Stimulated activated CD8-positive, alpha-beta memory T cell treated with anti-CD3 and anti-CD28 coated beads, Interleukin-4, amount 100 ng/mL, for 48 hours (primary cell): ENCODE measurements at places on chromosomes 4 and X.
A peak's percentile ranks its signal among the peaks of the same experiment; 100 is the strongest.

- peak; percentile 55 for DNase-seq
Measured at GRCh38 chr4:153603258-153603657, 80.8 kb upstream of the TLR2 start.

DNA sequence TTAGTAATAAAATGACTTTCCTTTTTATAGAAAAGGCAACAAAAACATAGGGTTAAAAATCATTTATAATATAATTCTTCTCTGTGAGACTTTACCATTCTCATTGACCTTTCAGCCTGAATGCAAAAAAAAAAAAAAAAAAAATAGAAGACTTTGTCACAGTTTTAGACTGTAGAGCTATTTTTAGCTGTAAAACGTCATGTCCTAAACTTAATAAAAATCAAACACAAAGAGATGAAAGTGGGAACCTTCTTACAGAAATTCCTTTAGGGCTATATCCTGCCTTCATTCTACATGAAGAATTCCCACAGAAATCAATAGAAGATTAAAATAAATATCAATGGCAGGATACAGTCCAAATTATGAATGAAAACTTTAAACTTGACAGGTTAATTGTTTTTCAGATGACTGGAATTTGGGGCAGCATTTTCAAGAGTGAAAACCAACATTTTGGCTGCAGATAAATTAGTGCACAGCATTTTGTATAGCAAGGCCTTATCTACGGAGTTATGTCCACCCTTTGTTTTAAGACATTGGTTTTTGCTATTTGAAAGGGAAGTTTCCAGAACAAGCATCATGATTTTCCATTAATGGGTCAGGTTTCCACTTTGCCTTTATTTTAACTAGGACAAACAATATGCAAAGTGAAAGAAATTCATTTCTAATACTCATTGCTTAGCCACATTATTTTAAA, 219.5 kb downstream of the SPCS3 start:
- no peak for DNase-seq

GRCh38 chr4:71945791-71946190, 86.0 kb upstream of the NPFFR2 start:
- DNase-seq = no peak

- DNase-seq = no peak
Measured at GRCh38 chr4:147643616-147644015, 26.4 kb downstream of the TMEM184C start.

GRCh38 chrX:10143071-10143983, 13.4 kb upstream of the CLCN4 start:
- no peak for DNase-seq

- DNase-seq = no peak
Measured at GRCh38 chr4:94621491-94622080, 136.2 kb upstream of the BMPR1B start.

DNA sequence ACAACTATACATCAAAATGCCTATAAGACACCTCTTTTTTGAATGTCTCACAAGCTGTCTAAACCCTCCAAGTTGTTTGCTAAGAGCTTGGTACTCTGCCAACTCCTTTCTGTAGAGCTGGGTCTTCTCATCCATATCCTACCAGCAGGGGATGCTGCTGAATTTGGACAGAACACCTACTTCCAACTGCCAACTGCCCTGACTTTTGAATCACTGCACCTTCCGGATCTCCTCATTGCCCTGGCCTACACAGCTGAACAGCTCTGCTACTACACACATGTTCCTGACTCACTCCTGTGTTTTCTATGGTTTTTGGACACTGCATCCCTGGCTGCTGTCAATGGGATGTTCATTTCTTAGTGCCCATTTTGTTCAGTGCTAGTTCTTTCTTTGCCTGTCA, 18.7 kb downstream of the FAM184B start:
- DNase-seq = no peak

GRCh38 chrX:29948653-29949052, 266.7 kb upstream of the MAGEB2 start:
- no peak for DNase-seq

DNA sequence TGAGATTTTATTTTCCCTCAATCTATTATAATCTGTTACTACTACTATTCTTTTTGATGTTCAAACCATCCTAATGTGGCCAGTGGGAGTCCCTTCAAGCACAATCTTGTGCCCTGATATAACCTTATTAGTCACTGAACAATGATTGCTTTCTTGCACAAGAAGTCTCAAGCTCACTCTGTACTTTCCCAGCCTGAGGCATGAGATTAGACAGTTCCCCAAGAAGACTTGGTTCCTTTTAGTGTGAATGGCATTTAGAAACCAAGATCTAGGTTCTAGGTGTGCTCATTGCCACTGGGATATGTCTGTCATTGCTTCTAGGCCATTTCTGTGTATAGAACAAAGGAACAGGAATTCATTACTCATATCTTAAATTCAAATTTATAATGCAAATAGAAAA, 28.0 kb upstream of the RBM41 start:
- no peak for DNase-seq

- DNase-seq = no peak
Measured at GRCh38 chr4:54877006-54877405, 219.2 kb downstream of the KIT start.

GRCh38 chr4:39446842-39447573, 11.7 kb downstream of the RPL9 start:
- peak; percentile 56 for DNase-seq

- no peak for DNase-seq
Measured at GRCh38 chr4:105182211-105182610, 35.5 kb downstream of the TET2 start.

GRCh38 chr4:92566269-92566668, 262.5 kb downstream of the GRID2 start:
- DNase-seq = no peak

DNA sequence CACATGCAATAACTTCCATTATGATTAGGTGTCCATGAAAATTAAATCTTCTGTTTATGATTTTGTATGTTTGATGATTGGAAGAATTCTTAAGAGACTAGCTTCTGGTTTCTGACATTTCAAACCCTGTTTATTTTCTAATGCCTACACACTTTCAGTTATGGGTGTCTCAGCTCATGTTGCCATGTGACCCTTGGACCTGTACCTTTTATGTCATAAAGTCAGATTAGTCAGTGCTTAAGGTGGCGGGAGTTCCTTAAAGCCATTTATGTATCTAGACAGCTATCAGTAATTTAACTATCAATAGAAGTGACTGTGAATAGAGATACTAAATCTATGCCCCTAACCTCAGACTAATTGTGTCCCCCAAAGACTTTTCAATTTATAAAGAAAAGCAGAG, 155.6 kb downstream of the GBA3 start:
- no peak for DNase-seq

- no peak for DNase-seq
Measured at GRCh38 chr4:68283714-68284113, 38.2 kb upstream of the TMPRSS11B start.

- DNase-seq = no peak
Measured at GRCh38 chr4:169314906-169315305, 44.1 kb upstream of the SH3RF1 start.

DNA sequence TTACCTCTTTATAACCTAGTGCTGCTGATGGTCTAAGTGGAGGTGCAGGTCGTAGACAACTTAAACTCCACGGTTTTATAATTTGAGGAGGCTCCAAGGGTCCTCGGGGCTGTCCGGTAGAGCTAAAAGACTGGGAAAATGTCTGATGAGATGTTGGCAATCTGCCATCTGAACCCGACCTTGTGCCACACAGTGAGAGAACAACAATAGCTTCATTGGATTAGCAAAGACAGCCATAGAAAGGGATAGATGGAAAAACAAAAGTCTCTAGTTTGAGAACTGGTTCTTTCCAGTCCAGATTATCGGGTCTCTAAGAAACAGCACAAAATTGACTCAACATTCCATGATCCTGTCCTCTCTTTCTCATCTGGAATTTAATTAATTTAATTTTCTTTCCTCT, 31.6 kb downstream of the CD40LG start:
- DNase-seq = no peak

- no peak for DNase-seq
Measured at GRCh38 chr4:36979533-36979932, 265.0 kb upstream of the NWD2 start.

- no peak for DNase-seq
Measured at GRCh38 chr4:108890484-108890881, 127.6 kb upstream of the ETNPPL start.

DNA sequence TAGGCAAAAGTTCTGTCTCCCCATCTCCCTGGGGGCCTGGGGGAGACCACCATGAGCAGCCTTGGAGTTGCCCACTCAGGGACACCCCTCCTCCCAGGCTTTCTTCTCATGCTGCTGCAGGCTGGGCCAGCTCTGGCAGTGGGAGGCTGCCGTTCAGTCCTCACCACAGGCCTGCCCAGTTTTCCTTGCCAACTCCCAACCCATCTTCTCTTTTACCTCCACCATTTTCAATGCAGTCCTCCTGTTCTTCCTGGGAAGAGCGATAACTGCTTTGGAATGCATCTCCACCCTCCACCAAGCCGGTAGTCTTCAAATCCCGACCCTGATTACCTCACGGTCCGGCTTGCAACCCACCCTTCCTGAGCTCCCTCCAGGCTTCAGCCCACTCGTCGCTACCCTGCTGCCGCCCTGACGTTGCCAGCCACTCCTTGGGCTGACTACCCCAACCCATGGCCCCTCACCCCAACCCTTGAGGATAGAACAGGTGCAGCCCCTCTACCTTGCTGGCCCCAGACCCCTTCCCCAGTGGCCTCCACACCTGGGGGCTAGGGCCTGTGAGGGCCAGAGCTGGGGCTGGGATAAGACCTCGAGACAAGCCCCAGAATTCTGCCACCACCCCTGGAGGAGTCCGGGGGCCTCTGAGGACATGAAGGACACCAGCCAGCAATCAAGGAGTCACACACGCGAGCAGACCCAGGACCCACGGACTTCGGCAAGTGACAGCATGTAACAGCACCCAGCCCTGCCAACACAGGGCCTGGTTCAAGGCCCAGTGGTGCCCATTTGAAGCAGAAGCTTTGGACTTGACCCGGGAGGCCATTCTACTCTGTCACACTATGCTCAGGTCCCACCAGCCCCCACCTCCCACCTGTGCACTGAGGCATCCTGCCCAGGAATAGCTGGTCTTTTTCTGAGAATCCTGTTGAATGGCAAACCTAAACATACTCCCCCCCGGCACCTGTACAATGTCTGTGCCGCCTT, 9.2 kb downstream of the WDR1 start:
- DNase-seq = no peak

DNA sequence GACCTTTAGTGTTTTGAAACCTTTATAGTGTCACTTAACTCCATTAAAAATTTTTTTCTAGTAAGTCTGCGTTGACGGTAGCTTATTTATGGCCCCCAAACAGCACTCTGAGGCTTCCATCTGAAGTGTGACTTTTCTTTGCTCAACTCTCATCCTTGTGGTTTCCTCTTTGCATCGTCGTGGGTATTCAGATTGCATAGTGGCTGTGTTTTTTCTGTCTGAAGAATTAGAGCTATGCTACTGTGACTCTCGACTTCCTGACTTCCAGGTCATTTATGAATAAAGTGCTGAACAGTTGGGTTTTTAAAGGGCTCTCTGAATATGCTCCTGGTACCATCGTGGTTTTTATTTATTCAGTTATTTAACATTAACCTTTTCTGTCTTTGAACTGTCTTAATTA, 44.9 kb downstream of the JADE1 start:
- DNase-seq = no peak

DNA sequence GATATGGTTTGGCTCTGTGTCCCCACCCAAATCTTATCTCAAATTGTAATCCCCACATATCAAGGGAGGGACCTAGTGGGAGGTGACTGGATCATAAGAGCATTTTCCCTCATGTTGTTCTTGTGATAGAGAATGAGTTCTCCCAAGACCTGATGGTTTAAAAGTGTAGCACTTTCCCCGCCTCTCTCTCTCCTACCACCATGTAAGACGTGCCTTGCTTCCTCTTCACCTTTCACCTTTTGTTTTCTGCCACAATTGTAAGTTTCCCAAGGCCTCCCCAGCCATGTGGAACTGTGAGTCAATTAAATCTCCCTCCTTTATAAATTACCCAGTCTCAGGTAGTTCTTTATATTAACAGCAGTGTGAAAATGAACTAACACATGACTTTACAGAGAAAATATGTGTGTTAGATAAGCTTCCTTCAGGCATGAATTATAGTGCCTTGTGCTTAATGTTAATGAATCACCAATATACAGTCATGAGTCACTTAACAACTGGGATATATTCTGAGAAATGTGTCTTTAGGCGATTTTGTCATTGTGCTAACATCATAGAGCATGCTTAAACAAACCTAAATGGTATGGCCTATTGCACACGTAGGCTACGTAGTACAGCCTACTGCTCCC, 37.9 kb downstream of the PDGFC start:
- no peak for DNase-seq

DNA sequence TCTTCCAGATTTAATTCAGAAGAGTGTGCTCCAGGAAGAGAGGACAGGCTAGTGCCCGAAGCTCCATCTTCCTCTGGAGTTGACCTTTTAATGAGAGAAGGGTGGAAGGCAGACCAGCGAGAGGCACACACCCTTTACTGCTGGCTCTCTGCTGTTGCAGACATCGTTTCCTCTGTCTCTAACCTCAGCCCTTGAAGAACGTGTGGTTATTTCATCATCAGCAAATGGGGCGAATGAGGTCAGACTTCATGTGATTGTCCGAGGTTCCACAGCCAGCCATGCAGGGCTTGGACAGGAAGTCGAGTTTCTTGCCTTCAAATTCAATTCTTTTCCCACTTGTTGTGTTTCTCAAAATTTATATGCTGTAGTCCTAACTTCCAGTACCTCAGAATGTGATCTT, 155.2 kb upstream of the MSX1 start:
- no peak for DNase-seq

DNA sequence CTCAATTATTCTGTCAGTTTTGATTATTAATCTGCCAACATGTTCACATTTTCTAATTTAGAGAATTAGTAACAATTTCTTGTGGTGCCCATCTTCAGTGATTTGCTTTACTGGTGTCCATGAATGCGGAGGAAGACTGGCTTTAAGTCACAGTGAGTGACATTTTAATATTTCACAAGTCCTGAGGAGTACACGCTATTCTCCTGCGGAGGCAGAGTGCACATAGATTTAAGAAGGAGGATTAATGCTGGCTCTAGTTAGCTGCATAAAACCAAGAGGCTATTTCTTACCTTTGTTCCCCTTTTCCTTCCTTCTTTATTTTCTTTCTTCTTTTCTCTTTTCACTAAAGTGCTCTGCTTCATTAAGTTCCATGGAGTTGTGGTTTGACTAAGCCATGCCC, 495.2 kb upstream of the IGFBP7 start:
- no peak for DNase-seq

DNA sequence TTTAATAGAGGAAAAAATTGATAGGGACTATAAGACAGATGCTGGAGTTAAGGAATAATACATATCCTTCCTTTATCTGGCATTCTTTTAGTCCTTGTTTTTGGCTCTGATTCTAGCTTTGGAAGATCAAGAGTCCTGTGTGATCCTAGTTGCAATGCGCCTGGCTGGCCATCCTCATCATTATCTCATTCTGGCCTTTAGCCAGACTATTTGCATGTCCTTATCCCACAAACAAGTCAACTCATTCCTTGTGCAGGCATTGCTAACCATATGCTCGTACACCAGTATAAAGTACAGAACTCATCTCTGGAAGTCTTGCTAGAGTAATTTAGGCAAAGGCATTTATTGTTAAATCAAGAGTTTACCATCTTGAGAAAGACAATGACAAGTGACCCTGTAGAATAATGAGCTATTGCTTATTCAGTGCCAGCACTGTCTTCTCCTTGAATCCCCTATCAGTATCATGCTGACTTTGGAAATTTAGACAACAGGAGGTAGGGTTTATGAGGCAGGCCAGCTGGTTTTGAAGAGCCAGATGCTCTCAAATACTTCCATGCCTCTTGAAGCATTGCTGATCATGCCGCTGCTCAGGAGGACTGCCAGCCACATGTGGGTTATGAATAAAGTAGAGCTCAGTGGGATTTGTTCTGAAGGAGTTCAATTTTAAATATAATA, 1730.3 kb upstream of the TENM3 start:
- no peak for DNase-seq
